ENCODE measurements at places on chromosomes 6 and 20.

DNA sequence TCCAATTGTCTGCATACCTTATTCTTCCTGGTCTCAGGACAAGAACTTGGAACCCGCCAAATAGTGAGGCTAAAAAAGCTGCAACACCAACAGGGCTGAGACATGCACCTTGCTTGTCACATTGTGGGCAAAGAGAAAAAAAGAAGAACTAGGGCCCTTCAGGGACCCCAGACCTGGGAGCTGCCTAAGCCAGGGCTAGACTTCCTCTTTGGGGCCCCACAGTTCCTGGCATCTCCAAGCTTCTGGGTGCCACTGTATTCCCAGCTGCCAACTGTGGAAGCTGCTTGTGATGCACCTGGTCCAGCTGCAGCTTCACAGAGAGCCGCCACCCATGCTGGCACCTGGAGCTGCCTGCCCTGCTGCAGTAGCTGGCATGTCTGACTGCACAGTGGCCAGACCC lies 370.6 kb downstream of the CD83 start:
- no peak for DNase-seq

DNA sequence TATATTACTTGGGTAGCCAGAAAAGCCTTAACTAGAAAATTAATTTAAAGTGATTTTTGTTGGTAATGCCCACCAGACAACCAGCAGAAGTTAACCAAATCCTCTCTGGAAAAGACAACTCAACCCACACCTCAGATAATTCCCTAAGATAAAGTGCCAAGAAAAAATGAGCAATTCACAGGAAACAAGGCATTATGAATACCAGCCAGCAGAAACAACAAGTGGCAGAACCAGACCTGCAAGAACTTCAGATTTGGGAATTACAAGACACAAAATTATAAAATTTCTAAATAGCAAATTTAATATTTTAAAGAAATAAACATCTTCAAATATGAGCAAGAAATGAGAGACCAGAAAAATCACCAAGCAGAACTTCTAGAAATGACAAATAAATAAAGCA lies 80.0 kb upstream of the MRPS10 start:
- no peak for DNase-seq

DNA sequence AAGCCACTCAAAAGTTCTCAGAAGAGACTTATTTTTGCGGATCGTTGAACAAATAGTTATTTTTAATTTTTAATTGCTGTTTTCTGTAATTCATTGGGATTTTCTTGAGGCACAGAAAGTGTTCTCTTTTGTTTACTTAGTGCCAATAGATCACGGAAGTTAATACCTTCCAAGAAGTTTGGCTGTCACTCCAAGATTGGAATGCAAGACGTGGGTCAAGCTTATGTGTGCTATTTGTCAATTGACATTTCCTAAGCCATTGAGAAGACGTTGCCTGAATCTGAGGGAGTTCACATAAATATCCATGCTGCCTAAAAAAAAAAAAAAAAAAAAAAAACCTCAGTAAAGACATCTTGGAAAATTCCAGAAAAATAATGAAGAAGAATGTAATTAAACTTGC lies 1071.4 kb upstream of the ADGRB3 start:
- DNase-seq = no peak

DNA sequence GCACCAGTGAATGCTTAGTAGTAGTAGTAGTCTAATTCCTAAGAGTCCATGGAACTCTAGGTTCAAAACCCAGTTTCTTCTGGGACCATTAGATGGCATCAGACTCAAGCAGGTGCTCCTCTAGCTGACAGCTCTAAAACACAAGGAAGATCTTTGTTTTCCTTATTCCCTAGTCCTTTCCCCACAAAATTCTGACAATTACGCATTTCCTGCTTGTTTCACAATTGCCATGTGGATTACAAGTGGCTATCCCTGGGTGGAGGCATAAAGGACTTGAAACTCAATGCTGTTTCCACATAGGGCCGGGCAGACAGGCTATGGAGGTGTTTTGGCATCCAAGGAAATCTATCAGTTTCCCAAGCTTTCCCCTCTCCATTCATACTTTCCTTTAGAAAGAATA lies 9.2 kb upstream of the HLA-DOB start:
- no peak for DNase-seq

- DNase-seq = no peak
Measured at GRCh38 chr6:49325891-49326290, 137.2 kb downstream of the MMUT start.

DNA sequence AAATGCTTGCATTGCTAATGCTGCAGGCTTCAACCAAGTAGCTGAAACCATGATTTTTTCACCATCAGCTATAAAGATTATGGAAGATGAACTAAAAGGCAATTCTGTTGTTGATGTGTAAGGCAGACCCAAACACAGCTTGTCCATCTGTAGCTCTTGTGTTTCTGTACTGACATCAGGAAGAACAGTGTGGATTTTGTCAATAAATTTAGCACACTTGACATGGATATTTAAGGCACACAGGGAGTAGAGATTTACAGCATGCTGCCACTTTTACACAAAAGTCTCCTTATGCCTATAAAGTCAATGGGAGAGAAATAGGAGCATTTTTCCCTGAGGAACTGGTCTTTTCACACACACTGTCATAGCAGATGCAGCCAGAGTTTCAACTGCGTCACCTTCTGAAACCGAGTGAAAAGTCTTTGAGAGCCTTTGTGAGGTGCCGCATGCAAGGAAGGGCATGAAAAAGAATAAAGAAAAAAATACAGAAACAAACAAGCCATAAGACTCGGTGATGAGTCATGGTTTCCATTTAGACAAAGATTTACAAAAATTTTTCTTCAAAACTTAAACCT lies 261.4 kb upstream of the TFAP2D start:
- no peak for DNase-seq

DNA sequence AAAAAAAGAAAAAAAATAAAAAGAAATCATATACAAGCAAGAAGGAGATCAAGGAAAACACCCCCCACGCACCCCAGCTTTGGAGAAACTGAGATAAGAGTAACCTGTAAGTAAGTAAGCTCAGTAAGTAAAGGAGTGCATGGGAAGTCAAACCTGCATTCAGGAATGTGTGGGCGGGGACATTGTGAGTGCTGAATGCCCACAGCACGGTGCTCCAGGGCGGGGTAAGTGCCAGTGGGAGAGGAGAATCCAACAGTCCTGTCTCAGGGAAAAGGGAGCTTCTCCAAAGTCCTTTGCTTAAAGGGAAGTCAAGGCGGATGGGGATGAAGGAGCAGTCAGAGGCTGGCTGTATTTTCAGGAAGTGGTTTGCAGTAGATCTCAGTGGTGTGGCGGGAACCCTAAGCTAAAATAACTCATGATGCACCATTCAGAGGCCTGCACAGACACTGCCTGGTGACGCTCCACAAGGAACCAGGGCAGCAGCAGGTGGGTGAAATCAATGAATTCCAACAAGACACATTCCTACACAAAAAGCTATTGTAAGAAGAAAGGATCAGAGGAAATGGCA lies 368.0 kb downstream of the QKI start:
- no peak for DNase-seq

GRCh38 chr20:37194621-37195417 lies 15.5 kb upstream of the MROH8 start:
- no peak for DNase-seq
